Lung microvascular endothelial cell (primary cell): ENCODE measurements at places on chromosomes 7 and 10. TPM values are rescaled to one million over a fixed set of nuclear protein-coding genes. Genes with fewer than 3 reads are reported as not detected.

- DNase-seq: no peak
Measured at GRCh38 chr7:155183655-155184054, 113.5 kb downstream of the HTR5A start.

- DNase-seq: no peak
Measured at GRCh38 chr7:22604246-22604645, 104.3 kb upstream of the STEAP1B start.

DNA sequence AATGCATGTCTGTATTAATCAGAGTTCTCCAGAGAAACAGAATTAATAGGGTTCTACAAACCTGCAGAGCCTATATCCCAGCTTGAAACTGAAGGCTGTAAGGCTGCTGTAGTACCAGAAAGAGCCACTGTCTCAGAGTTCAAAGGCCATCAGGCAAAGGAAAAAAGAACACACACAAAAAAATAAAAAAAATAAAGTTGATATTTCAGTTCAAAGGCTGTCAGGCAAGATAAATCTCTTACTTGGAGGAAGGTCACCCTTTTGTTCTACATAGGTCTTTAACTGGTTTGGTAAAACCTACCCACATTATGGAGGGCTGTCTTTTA lies 12.0 kb upstream of the TMEM26 start:
- DNase-seq: no peak

GRCh38 chr7:142461437-142461836 lies 203.6 kb upstream of the PRSS58 start:
- DNase-seq: no peak

- no peak for DNase-seq
Measured at GRCh38 chr7:113628948-113629847, 289.6 kb downstream of the PPP1R3A start.

DNA sequence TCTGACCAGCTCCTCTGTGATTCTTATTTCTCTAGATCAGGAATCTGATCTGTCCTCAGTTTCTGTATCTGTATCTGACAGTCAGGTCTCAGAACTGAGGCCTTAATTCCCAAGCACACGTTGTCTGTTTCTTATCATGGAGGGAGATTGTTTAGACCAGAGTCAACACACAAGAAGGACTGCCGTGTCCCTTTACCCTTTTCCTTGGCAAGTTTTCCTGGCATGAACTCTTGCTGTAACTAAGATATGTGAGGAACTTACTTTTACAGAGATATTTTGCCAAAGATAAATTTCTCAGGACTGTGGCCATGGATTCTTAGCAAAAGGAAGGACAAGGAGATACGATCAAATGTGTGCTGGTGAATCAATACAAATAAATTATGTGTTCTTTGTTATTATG lies 181.0 kb downstream of the SORCS3 start:
- DNase-seq: no peak

The PCBD1 gene
- 60.6 and 67.9 TPM in 2 replicates for total RNA-seq

The LIPK gene
- not detected in 2 replicates for total RNA-seq

The ZPBP gene
- not detected in 2 replicates for total RNA-seq
